ENCODE measurements at places on chromosomes 2 and 18.

- no peak for ATAC-seq
Observed at GRCh38 chr18:79257480-79257879, 138.2 kb upstream of the NFATC1 start.

GRCh38 chr2:96484091-96484490, 21.1 kb downstream of the NEURL3 start:
- ATAC-seq, result no peak

DNA sequence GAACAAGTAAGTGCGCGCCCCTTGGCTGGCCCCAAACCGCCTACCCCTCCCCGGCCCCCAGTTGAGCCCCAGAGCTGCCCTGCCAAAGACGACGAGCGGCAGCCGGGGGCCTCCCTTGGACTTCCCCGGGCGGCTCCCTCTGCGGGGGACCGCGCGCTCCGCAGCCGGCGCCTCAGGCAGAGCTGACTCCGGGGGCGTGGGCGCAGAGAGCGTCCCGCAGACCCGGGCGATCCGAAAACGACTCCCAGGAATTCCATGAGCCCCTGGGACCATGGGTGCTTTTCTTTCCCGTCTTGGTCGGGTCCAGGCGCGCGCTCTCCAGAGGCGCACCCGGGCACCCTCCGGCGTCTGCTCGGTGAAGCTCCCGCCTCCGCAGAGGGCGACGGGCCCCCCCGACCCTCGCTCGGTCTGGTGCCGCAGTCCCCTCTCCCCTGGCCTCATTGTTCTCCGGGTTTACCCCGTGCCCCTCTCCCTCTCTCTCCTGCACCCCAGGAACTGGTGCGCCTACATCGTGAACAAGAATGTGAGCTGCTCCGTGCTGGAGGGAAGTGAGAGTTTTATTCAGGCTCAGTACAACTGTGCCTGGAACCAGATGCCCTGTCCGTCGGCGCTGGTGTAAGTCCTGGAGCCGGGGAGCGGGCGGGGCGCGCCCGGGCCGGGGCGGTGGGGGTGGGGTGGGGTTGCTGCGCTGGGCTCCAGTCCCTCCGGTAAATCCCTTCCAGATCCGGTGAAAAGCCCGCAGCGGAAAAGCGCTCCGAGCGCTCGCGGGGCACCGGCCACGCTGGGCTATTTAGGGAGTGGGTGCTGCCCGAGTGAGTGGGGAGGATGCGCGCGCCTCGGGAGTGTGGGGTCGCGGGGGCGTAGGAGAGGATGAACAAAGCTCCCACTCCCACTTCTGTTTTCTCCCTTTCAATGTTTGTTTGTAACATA, 776 bp downstream of the EMILIN2 start:
- peak; percentile 17 for ATAC-seq

- no peak for ATAC-seq
Observed at GRCh38 chr2:226793646-226794045, 6.0 kb downstream of the IRS1 start.

Data from esophagus mucosa (tissue), 1 donor.